ENCODE measurements at places on chromosomes 4 and X. TPM values are rescaled to one million over a fixed set of nuclear protein-coding genes. Genes with fewer than 3 reads are reported as not detected.

GRCh38 chr4:76377911-76378310 is 43.0 kb downstream of the CCDC158 start:
- DNase-seq, result peak; percentile 14

CT47B1 gene
- not detected for polyA plus RNA-seq

- DNase-seq, result no peak
These were observed 33.1 kb upstream of the ARHGEF9 start for GRCh38 chrX:63818156-63818555.

- DNase-seq, result peak; percentile 2
These were observed 109.3 kb downstream of the AFF2 start for GRCh38 chrX:148609515-148610327.

- no peak for DNase-seq
These were observed 158.7 kb downstream of the DCHS2 start for GRCh38 chr4:154332681-154333421.

DNA sequence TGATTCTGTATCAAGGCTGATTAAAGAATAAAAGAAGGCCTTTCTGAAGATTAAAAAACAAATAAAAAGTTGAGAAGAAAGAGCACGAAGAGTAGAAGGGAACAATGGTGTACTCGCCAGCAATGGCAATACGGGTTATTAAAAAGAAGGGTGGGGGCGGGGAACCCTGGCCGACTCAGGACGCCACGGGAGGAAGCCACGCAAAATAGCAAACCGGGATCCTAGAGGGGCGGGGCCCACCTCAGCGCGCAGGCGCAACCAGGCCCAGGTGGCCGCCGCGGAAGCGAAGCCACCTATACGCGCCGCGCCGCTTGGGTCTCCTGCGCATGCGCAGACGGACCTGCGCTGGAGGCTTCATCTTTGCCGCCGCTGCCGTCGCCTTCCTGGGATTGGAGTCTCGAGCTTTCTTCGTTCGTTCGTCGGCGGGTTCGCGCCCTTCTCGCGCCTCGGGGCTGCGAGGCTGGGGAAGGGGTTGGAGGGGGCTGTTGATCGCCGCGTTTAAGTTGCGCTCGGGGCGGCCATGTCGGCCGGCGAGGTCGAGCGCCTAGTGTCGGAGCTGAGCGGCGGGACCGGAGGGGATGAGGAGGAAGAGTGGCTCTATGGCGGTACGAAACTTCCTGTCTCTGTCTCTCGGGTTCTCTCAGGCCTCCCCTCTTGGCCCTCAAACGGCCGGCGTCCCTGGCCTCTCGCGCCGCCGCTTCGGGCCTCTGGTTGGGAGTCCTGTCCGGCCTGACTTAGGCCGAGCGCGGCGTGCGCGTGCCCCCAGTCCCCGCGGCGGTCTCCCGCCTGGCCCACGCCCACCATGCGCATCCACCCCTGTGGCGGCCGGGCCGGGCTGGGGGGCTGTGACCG is at the start of gene FIP1L1:
FIP1L1 (plus strand) TSS at position 323 of the 852 bp plus-strand sequence; CDS start at position 521, 198 bp downstream.
- DNase-seq, result peak; percentile 84

- no peak for DNase-seq
These were observed 118.4 kb downstream of the ASB9 start for GRCh38 chrX:15151267-15152186.

- DNase-seq, result no peak
These were observed 579 bp downstream of the OGT start for GRCh38 chrX:71533516-71533850.

DNA sequence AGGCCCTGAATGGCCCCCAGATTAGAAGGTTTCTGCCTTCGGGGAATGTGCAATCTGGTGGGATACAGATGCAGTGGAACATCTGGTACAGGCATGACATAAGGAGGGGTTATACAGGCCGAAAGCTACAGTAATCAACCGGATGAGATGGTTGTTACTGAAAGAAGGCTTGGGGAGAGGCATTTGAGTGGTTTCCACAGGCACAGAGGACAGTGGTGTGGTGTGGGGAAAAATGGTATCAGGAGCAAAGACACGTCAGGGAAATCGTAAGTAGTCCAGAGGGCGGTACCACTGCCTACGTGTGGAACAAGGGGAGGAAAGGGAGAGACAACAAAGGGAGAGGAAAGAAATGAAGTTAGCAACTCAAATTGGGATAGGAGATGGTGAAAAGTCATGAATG is 3.0 kb downstream of the PDLIM3 start:
- DNase-seq, result no peak

DNA sequence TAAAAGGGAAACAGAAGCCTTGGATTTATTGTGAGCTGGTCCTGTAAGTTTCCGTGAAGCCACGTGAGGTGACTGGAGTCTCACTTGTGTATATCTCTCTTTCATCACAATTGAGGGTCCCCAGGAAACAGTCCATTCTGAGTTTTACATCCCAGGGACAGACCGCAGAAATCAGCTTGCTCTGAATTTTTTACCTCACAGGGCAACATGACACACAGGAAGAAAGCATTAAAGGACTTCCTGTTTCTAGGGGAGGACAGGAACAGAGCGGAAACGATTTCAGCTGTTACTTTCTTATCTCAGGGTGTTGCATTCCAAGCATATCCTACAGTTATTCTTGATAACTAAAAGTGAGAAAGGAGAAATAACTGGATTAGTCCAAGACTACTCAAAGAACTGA is 553.5 kb downstream of the TRAM1L1 start:
- DNase-seq, result no peak

- DNase-seq, result no peak
These were observed at the start of gene ELF4 for GRCh38 chrX:130110379-130111219. ELF4 (minus strand) TSS chrX:130110497; CDS start chrX:130081330, 29,167 bp downstream.

FGFRL1 gene
- polyA plus RNA-seq, result 42.3 TPM

DNA sequence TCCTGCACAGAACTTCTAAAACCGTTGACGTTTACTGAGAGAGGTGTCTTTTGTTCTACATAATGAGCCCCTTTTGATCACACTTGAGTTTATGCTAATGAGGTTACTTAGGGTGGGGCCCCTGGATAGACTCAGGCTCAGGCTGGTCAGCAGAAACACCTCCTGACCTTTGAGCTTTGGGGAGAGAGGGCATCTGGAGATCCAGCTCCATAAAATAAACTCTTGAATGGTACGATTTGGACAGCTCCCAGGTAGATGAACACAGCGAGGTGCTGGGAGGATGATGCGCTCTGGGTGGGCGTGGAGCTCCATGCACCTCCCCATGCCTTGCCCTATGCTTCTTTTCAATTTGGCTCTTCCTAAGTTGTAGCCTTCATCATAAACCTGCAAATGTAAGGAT is 52.0 kb downstream of the ENOPH1 start:
- no peak for DNase-seq

- no peak for DNase-seq
These were observed 4.5 kb downstream of the CXXC4 start for GRCh38 chr4:104490096-104490769.

DNA sequence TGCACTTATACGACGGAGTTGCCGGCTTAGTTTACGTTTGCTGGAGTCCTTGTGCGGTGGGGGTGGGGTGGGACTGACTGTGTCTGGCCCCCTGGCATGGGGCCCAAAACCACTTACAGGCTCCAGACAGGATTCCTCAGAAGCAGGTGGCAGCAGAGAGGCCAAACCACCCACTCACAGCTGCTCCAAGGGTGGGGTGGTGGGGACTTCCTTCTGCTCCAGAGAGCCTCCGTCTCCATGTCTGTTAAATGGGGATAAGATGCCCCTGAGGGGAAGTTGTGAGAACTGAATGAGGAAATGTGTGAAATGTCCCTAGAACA is 36.7 kb downstream of the PSAPL1 start:
- DNase-seq, result no peak

SLC49A3 gene
- 7.1 TPM for polyA plus RNA-seq

DNA sequence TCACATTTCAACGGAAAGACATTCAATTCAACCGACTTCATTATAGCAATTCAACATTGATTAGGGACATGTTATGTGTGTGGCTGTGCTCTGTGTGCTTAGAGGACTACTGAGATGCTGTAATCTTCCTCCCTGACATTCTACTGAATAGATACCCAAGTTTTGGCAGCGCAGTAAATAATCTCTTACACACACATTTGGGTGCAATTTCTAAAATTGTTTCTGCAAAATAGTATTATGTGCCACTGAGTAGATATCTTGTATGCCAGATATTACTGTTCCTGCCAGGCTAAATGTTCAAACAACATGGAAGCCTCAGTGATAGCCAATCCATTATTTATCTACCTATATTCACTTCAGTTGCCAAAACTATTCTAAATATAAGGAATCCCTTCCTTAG is 41.3 kb downstream of the RTL9 start:
- DNase-seq, result no peak

PAGE1 gene
- not detected for polyA plus RNA-seq

All from left renal cortex interstitium (tissue), 4 donors.